Mammary epithelial cell (primary cell): ENCODE measurements at places on chromosomes 12 and 14.

GRCh38 chr12:12072064-12072760 is 1.5 kb downstream of the BCL2L14 start:
- no peak for DNase-seq

DNA sequence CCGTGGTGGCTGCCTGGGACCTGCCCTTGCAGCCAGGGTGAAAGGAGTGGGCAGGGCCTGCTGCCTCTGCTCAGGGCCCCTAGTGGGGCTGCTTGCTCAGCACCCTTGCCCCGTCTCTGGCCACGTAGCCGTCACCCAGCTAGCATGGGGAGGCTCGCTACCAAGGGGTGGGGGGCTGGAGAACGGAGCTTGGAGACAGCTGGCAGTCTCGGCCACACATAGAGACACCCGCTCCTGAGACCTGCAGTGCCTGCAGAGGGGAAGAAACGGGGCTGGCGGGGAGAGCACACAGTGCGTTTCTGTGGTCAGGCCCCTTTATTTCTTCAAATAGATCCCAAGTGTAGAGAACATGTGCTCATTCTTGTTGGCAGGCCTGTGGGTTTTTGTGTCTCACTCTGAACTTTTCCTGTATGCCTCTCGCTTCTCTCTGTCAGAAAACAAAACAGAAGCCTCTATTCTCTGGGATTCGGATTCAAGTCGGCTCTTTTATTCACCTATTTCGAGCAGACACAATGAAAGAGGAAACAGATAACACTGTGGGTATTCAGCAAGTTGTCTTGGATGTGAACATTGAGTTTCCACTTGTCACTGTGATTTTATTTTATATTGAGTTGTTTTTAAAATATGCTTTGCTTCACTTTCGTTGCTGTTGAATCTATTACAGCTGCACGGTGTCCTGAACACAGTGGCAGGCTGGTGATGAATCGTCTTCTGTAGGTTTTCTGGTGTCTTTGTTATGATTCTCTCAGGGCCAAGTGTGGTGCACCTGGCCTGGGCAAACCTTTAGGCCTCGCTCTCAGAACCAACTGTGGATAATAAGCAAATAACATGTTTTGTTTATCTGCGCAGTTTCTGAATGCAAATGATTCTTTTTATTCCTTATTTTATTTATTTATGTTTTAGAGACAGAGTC is 26.5 kb downstream of the PACS2 start:
- DNase-seq: no peak

DNA sequence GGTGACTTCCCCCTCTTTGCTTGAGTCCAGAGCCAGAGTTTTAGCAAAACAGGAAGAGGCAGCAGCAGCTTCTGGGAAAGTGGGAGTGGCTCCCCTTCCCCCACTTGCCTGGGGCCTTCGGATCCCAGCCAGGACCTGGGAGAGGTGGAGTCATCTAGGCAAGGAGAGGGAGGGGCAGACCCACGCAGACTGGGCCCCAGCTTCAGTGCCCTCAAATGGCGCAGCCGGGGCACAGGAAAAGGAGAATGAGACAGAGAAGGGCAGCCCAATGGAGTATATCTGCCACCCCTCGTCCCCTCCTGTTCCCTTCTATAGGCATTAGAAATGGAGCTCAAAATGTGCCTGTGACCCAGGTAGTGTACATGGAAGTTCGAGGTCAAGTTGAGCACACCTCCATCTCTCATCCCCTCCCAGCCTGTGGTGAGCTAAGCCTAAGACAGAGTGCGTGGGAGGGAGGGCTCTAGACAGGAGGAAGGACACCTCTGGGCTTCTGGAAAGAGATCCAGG is 9.3 kb upstream of the HDAC7 start:
- peak; percentile 79 for DNase-seq

GRCh38 chr12:45336331-45336730 is 120.4 kb downstream of the ANO6 start:
- DNase-seq: peak; percentile 88

DNA sequence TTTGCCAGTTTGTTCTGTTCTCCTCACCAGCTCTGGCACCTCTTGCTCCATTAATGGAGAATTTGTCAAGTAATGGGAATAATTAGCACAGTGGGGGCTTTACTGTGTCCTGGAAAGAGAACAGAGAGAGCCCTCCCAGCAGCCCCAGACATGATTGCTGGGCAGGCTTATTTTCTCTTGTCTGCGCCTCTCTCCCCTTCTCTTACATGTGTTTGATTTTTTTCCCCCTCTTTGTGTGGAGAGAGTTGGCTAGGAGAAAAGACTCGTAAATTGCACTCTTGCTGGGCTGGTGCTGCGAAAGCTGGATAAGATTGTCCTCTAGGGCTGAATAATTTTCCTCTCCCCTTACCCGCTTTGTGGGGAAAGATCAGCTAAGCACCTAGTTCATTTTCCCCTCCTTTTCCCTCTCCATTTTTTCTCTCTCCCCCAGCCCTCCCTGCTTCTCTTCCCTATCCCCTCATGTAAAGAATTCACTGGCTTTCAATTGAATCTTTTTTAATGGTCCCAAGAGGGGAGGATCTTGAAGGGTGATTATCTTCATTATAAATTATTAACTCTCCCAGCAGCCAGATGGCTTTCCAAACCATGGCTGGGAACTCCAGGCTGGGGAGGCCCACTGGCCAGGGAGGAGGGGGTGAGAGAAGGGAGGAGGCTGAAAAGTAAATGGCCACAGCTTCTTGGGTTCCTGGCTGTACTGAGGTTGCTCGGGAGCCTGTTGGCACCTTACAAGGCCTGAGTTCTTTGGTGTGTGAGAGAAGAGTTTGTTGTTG is 62.2 kb downstream of the NRXN3 start:
- no peak for DNase-seq

DNA sequence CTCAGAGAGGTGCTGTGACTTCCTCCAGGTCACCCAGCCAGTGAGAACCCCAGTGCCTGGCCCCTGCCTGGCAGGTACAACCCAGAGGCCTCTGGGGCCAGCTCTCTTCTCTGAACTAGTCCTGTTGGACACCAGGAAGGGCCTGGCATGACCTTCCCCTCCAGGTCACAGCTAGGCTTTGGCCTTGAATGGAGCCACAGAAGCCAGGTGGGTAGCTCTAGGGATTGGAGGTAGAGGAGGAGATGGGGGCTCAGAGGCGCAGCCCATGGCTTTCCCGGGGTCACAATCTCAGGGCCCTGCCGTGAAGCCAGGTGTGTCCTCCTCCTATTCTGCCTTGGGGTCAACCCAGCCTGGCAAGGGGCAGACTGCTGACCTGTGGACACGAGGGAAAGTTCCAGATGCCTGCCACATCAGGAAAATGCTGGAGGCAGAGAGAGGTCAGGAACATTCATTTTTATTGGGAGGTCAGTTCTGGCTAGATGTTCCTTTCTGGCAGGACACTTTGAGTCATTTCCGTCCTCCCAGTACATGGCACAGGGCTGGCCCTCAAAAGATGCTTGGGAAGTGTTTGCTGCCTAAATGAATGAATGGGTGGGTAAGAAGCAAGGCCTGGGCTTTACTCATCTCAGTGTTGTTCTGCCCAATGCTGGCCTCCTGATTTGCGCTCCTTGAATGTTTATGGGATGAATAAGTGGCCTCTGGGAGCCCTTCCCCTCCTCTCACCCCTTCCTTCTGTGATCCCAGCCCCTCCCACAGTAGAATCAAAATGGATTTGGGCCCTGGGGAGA is 25.4 kb downstream of the FAM222A start:
- no peak for DNase-seq

DNA sequence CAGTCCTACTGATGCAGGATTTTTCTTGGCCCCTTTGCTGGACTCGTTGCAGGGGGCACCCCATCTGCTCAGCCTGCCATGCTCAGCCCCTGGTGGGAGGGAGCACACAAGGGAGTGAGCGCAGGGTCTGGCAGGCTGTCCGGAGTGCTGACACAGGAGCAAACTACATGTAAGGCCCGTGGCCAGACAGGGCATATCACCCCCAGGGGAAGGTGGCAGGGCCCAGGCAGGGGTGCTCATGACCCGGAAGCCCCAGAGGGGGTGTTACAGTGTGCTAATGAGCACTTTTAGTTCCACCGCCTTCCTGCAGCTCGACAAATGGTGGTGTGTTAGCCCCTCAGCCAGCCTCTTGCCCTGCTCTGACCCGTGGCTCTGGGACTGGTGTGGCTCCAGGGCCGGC is 645.6 kb upstream of the TMEM132C start:
- no peak for DNase-seq

DNA sequence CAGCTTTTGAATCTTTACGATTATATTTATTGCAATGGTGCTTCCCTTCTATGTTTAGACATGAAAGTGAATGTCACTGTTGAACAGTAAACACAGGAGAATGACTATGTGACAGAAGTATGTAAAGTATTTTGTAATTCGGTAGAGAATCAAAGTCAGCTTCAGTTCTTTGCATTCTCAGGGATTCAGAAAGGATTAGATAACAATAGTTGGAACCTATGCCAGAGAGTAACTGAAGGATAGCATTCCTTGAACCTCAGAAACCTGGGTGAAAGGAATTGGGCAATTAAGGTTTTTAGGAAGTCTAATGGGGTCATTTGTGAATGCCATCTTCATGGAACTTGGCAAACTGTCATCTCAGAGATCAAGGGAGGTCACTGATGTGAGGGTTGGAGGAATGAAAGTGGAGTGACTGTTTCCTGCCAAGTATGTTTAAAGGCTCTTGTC is 305.3 kb upstream of the DDHD1 start:
- DNase-seq: peak; percentile 26

- DNase-seq: no peak
Observed at GRCh38 chr12:23560611-23561010, 388.9 kb downstream of the SOX5 start.

DNA sequence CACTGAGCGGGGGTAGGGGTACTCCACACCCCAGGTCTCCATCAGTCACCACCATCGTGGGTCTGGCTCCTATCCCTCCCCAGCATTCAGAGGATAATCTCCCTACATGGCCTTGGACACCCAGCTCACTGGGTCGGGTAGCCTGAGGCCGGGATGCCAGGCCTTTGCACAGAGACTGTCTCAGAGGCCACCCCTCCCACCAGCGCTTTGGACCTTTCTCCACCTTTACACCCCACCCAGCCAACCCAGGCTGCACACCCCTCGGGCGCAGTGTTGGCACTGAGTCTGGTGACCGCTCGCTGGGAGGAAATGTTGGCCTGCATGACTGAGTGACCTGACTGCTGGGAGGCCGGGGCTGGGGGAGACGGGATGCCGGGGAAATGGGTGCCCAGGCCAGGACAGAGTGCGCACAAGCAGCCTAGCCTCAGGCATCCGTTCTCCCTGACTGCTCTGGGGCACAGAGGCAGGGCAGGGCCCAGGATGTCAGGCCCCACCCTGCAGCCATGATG is 10.6 kb upstream of the LBHD2 start:
- no peak for DNase-seq

GRCh38 chr14:100884456-100884855 is 19.1 kb downstream of the RTL1 start:
- DNase-seq: no peak

GRCh38 chr12:113776536-113776935 is 189.6 kb downstream of the RBM19 start:
- no peak for DNase-seq

DNA sequence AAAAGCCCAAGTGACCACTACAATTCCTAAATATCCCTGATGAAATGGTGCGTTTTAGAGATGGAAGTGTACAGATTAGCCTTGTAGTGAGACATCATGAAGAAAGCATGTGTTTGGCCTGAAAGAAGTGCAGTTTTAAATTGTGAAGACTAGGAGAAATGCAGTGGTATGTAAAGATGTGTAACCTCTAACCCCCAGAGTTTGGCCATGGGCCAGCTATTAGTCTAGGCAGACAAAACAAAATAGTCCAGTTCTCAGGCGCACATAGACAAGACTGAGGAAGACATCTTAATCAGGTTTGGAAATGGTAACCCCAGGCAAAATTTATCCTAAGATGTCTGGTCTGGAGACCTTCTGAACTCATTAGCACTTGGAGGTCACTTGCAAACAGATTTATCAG is 23.4 kb downstream of the WBP11 start:
- no peak for DNase-seq

GRCh38 chr14:101410126-101410525 is 151.2 kb upstream of the DIO3 start:
- DNase-seq: no peak

- peak; percentile 14 for DNase-seq
Observed at GRCh38 chr12:47156167-47156736, 76.5 kb upstream of the AMIGO2 start.

- DNase-seq: no peak
Observed at GRCh38 chr14:69432364-69432763, 33.9 kb downstream of the SLC39A9 start.

GRCh38 chr12:238736-239398 is 23.8 kb downstream of the SLC6A13 start:
- no peak for DNase-seq

- DNase-seq: no peak
Observed at GRCh38 chr12:133225527-133225926, 10.2 kb downstream of the ANHX start.

DNA sequence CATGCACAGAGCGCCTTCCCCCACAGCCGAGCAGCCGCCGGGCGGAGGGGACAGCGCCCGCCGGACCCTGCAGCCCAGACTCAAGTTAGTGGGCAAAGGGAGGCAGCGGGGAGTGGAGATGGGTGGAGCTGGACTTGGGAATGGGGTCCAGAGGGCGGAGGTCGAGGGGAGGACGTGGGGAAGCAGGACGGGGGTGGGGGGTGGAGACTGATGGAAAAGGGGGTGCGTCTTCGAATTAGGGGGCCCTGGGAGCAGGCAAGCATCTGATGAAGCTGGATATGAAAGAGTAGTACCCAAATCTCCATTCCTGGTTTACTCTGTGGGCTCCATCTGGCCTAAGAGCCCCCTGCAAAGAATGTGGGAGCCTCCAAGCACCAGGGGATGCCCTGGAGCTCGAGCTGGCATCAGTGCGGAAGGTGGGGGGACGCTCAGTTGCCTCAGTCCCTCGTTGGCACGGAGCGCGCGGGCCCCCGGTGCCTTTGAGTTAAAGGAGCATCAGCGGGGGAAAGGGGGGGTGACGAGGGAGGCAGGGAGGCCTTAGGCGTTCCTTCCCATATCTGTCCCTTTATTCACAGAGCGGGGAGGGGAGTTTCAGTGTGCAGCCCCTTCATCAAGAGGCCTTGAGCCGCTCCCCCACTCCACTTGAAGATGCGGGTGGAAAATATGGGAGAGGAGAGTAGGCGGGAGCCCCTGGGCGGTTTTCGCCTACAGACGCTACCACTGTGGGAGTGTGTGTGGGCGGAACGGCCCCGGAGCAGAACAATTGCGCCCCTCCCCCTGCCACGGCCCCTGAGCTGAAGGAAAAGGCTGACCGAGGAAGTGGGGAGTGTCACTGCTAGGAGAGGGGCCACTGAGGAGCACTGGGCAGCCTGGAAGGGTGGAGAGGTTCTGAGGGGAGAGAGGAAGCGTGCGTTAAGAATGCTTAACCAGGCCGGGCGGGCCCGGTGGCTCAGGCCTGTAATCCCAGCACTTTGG is 644 bp downstream of the NAB2 start:
- peak; percentile 51 for DNase-seq
